Mesendoderm (in vitro differentiated cells): ENCODE measurements at places on chromosomes 12 and 14.

- H3K4me1 ChIP-seq, result no peaks in the 10 kb centered on the region
- H3K27ac ChIP-seq, result no peak overlapping the region
- H3K36me3 ChIP-seq, result no peaks in the 10 kb centered on the region
Observed at GRCh38 chr14:74946659-74947281, 8.6 kb downstream of the PGF start.

DNA sequence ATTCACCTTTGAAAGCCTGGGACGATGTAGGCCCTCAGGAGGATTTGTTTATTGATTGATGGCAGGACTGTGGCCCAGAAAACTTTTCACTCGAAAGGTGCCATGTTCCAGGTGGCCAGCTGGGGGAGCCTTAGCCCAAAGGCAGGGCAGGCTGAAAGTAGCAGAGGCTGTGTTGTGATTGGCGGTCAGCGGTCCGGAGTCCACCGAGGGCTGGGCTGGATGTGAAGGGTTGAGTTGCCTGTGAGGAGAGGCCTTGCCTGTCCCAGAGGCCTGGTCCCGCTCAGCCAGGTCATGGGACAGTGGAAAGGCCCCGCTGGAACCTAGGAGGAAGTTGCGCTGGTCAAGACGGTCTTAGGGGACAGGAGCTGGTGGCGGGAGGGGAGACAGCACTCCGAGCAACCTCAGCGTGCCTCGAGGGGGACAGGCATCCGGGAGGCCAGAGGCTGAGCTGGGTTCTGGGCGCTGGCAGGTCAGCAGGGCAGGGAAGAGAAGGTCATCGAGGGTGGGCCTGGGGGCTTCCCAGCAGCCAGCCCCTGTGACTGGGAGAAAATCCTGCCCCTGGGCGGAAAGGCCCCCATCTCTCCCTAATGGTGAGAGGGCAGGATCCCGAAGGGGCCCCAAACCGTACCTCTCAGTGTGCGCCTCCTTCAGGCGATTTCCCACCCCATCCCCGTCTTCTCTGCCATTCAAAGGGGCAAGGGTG, 26.3 kb downstream of the CMA1 start:
- no peaks in the 10 kb centered on the region for H3K36me3 ChIP-seq
- H3K4me3 ChIP-seq, result no peak overlapping the region
- DNase-seq, result peak; percentile 88
- H3K4me1 ChIP-seq, result no peaks in the 10 kb centered on the region
- H3K27ac ChIP-seq, result no peak overlapping the region

- no peaks in the 10 kb centered on the region for H3K36me3 ChIP-seq
- no peak for DNase-seq
- H3K27ac ChIP-seq, result no peak overlapping the region
- no peaks in the 10 kb centered on the region for H3K27me3 ChIP-seq
Observed at GRCh38 chr12:12613344-12613743, 1.7 kb downstream of the CREBL2 start.

DNA sequence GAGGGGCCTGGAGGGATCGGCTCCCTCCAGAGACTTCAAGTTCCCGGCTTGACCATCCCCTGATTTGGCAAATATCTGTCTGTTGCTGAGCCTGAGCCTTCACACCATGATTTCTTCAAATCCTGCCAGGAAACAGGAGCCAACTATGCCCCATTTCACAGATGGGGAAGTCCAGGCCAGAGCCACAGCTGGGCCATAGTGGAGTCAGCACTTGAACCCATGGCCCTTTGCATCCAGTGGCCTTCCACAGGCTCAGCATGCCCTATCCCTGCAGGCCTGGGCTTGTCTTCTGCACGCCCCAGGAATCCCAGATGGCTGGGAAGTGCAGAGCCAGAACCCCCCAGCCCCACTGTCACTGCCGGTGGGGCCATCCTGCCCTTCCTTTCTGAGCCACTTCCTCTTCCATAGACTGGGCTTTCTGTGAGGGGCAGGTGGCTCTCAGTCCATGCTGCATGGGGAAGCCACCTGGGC, 44.9 kb downstream of the CYP46A1 start:
- no peak overlapping the region for H3K4me3 ChIP-seq
- no peaks in the 10 kb centered on the region for H3K36me3 ChIP-seq
- H3K4me1 ChIP-seq, result peaks cover 2% of the 10 kb centered on the region
- DNase-seq, result no peak
- no peaks in the 10 kb centered on the region for H3K27me3 ChIP-seq

DNA sequence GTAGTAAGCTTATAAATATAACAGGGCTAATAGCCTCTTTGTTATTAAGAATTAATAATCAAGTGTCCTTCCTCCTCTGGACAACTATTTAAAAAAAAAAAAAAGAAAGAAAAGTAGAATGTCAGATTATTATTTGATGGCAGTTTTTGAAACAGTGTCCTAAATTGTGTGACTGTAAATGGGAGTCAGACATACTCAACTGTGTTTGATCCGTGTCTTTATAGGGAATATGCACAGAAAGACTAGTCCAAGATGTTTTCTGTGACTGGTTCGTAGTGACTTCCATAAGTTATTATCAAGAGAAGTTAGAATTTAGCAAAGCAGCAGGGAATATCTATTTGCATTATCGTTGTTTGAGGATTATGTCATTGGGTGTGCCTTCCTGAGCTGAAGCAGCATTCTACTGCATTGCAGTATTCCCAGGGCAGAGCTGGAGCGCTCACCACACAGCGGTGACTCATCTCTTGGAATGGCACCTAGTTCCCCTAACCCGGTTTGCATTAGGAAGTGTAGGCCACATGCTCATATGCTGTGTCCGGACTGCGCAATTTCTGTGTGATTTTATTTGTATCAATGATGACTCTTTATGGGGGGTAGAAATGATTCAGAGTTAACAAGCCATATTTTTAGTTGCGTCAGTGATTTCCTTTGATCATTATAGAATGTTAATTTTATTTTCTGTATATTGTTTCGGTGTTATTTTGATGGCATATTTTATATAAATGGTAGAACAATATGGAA, 7.9 kb downstream of the DYNC1H1 start:
- H3K27me3 ChIP-seq, result no peaks in the 10 kb centered on the region
- H3K4me1 ChIP-seq, result no peaks in the 10 kb centered on the region
- H3K36me3 ChIP-seq, result peaks cover 3% of the 10 kb centered on the region
- DNase-seq, result peak; percentile 92
- no peak overlapping the region for H3K27ac ChIP-seq

DNA sequence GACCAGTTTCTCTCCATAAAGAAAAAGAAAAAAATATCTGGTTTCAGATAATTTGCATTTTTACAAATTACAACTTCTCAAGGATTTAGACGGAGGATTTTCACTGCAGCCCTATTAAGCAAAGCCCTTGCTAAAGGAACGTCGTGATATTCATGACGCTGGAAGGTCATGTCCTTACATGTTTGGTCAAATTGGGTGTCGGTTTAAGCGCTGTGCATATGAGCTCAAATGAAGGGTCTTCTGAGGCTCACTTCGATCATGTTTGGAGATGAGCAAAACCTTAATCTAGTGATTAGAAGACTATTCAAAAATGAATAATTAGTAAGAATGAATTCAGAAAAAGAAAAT, 67.3 kb upstream of the USP15 start:
- DNase-seq, result no peak
- peaks cover 17% of the 10 kb centered on the region for H3K27me3 ChIP-seq
- H3K27ac ChIP-seq, result no peak overlapping the region
- H3K4me1 ChIP-seq, result no peaks in the 10 kb centered on the region
- no peak overlapping the region for H3K4me3 ChIP-seq
- H3K36me3 ChIP-seq, result no peaks in the 10 kb centered on the region

DNA sequence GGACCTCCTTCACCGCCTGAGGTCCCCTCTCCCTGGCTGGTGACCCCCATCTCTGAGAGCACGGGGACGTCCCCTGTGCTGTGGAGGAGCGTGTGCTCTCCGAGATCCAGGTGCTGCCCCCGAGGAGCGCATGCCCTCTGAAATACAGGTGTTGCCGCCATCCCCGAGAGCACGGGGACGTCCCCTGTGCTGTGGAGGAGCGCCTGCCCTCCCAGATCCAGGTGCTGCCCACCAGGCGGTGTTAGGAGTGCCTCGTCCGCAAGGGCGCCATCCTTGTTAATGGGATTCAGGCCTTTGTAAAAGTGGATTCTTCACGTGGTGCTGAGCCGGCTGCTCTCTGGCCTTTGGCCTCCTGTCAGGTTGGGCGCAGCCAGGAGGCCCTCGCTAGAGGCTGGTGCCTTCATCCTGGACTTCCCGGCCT, 10.1 kb downstream of the NOC4L start:
- no peak overlapping the region for H3K4me3 ChIP-seq
- DNase-seq, result peak; percentile 22
- H3K36me3 ChIP-seq, result peaks cover 14% of the 10 kb centered on the region
- no peak overlapping the region for H3K27ac ChIP-seq
- no peaks in the 10 kb centered on the region for H3K27me3 ChIP-seq
- H3K4me1 ChIP-seq, result no peaks in the 10 kb centered on the region

DNA sequence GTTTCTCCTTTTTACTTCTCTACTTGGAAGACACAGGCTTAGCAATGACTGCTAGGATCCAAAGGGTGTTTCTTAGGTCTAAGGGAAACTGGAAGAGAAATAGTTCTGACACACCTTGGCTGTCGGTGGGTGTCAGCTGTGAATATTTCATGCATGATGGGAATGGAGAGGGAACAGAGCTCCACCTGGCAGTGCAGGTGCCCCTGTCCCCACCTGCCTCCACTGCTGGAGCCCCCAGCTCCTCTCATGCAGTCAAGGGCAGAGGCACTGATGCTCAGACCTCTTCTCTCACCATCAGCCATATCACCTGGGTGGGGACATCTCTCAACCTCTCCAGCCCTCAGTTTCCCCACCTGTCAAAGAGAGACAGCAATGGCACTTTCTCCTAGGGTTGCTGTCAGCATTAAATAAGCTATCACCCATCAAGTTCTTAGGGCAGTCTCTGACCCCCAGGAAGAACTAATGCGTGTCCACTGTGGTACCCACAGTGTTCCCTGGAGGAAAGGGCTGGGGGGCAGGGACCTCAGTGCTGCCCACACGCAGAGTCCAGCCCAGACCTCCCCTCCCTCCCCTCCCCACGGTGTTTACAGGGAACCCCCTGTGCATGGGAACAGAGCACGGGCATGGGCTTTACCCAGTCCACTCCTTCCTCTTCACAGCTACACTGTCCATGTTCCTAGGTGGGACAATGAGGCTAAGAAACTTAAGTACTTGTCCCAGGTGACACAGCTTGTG, 69.1 kb downstream of the C14orf132 start:
- H3K4me1 ChIP-seq, result no peaks in the 10 kb centered on the region
- H3K36me3 ChIP-seq, result no peaks in the 10 kb centered on the region
- H3K27me3 ChIP-seq, result no peaks in the 10 kb centered on the region
- no peak for DNase-seq
